ENCODE measurements at places on chromosomes 5 and 9.

DNA sequence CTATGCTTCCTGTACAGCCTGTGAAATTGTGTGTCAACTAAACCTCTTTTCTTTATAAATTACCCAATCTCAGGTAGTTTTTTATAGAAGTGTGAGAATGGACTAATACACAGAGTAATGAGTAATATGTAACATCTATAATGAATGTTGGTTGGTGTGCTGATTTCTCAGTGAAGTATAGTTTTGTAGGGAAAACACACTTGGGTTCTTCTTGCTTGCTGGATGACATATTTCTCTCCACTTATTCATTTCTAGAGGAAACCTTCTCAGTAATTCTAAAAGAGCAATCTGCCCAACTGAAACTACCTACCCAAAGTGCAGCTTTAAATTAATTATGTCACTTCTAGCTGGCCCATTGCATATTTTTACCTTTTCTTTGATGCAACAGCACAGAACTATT, 81.1 kb upstream of the RORB start:
- DNase-seq = no peak

- DNase-seq = no peak
These were observed 70.8 kb downstream of the MFAP3 start for GRCh38 chr5:154109416-154110106.

DNA sequence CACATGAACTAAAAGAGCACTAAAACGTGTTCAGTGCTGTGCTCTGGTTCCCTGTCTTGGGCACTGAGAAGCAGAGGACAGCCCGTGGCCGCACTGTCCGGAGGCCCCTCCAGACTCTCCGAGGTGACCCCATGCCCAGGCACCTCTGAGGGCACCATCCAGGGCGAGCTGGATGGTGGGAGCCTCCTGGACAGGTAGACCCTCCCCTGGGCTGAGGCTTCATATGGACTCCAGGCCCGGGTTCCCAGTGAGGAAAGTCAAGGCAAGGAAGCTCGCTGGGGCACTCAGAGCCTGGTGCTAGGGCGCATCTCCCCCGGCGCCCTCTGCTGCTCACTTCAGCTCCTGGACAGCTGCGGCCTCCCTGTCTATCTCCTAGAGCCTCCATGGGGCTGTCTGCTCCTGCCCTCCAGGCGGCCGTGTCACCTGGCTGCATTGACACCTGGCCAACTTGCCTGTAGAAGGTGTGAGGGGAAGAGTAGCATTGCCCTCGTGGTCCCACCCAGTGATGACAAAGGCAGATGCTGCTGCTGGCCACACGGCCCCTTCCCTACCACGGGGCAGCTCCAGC, 178.2 kb upstream of the IRX1 start:
- DNase-seq = no peak

DNA sequence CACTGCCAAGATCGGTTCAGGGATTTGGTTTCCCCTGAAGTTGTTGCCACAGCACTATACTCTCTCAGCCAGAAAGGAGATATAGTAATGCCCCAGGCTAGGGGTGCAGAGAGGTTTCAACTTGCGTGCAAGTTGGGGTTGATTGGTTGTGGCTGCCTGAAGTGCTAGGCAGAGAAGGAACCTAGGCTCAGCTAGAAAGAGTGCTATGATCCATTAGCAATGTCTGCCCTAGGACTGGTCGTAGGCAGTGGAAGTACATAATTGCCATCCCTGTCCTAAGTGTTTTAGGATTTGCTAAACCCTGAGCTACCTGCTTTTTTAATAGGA, 136.6 kb upstream of the SMIM23 start:
- DNase-seq = no peak

- peak; percentile 64 for DNase-seq
These were observed 111.9 kb upstream of the TNFAIP8 start for GRCh38 chr5:119243888-119244287.
